ENCODE measurements at places on chromosomes 12 and 14.
A peak's percentile ranks its signal among the peaks of the same experiment; 100 is the strongest.

GRCh38 chr12:32366714-32367113, 32.6 kb upstream of the FGD4 start:
- H3K36me3 ChIP-seq: no peaks in the 10 kb centered on the region
- H3K4me1 ChIP-seq: no peaks in the 10 kb centered on the region
- DNase-seq: no peak
- no peak overlapping the region for H3K4me3 ChIP-seq
- H3K27ac ChIP-seq: no peak overlapping the region

DNA sequence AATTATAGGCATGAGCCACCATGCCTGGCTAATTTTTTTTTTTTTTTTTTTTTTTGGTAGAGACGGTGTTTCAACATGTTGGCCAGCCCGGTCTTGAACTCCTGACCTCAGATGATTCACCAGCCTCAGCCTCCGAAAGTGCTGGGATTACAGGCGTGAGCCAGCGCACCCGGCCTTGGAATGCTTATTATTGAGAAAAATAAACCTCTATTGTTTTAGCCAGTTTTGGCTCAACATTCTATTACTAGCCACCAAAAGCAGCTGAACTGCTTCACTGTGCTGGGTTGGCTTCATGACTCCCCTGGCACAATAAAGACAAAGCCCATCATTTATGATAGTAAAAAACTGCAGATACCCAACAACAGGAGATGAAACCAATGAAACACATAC, 93.5 kb upstream of the CEP83 start:
- no peaks in the 10 kb centered on the region for H3K4me1 ChIP-seq
- no peak for DNase-seq
- no peak overlapping the region for H3K4me3 ChIP-seq
- peaks cover 2% of the 10 kb centered on the region for H3K36me3 ChIP-seq

DNA sequence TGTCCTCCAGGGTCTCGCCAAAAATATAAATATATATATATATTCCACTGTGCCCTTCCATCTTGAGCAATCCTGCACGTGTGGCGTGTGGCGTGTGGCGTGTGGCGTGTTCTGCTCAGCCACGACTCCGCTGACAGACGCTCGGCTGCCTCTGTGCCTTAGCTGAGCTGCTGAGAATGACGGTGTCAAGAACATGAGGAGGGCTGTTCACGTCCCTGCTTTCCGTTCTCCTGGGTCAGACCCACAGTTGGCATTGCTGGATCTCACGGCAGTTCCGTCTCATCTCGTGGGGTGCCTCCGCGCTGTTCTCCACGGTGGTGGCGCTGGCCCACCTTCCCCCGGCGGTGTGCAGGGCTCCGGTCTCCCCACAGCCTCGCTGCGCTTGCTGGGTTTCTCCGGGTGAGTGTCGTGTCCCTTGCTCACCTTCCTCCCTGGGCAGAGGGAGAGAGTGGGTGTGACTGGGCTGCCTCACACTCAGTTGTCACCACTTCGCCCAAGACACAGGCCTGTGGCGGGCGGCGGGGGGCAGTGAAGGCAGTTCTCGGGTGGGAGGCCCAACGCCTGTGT, 9.4 kb downstream of the GPR132 start:
- peaks cover 21% of the 10 kb centered on the region for H3K36me3 ChIP-seq
- H3K4me1 ChIP-seq: peaks cover 37% of the 10 kb centered on the region
- no peaks in the 10 kb centered on the region for H3K27me3 ChIP-seq

DNA sequence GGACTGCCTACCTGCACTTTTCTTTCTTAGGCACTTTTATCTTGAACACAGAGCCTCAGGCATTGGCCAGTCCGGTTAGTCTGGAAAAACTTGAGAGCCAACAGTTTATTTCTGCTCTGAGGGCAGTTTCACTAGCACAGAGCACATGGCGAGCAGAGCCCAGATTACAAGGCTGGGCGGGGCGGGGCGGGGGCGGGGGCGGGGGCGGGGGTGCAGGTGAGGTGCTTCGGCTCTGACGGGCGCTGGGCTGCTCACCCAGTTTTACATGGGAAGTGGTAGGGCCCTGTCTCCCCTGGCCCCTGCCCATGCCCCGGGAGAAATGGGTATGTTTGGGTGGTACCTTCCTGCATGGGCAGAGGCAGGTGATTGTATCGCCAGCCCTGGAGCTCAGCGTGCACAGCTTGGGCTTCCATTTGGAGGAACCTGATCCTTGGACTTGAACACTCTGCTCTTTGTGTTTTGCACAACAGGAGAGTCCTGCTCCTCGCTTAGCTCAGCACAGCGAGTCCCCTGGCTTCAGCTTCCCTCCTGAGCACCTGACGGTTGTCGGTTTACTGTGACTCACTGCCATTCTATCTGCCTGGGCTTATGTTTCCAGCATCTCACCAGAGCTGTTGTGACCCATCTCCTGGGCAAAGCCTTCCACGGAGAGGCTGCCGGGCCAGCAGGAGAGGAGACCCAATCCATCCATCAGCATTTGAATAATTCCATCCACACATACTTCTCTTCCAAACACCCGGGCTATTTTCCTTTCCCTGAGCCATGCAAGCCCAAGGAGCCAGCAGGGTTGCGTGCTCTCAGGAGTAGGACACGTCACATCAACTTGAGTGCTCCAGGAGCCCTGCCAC, 108.5 kb downstream of the ARF6 start:
- peaks cover 2% of the 10 kb centered on the region for H3K36me3 ChIP-seq
- peak overlapping the region; percentile 98 for H3K27ac ChIP-seq
- H3K27me3 ChIP-seq: no peaks in the 10 kb centered on the region

GRCh38 chr14:101719708-101720107, 41.8 kb upstream of the PPP2R5C start:
- no peaks in the 10 kb centered on the region for H3K27me3 ChIP-seq
- no peak overlapping the region for H3K4me3 ChIP-seq
- H3K4me1 ChIP-seq: peaks cover 22% of the 10 kb centered on the region
- no peak overlapping the region for H3K27ac ChIP-seq

GRCh38 chr12:16857456-16857923, 251.5 kb upstream of the LMO3 start:
- DNase-seq: no peak
- H3K27ac ChIP-seq: no peak overlapping the region
- H3K36me3 ChIP-seq: no peaks in the 10 kb centered on the region

GRCh38 chr14:58216544-58216943, 16.6 kb downstream of the ACTR10 start:
- no peaks in the 10 kb centered on the region for H3K27me3 ChIP-seq
- H3K27ac ChIP-seq: no peak overlapping the region
- no peak for DNase-seq
- no peaks in the 10 kb centered on the region for H3K4me1 ChIP-seq
- peaks cover 15% of the 10 kb centered on the region for H3K36me3 ChIP-seq
- H3K4me3 ChIP-seq: no peak overlapping the region

DNA sequence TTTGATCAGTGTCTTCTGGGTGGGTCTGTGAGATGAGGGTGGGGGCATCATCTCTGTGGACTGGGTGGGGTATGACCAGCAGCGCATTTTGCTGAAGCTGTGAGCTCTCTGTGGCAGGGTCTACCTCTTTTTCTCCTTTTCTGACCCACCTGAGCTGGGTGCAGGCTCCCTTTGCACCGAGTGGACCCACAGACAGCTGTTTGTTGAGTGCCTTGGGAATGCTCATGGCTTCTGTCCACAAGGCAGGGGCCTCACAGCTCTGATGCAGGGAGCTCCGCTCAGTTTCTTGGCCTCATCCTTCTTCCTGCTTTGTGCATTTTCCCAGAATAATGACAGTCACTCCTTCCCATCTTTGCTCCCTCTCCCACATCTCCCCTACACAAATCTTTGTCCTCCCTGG, 380.6 kb downstream of the DPF3 start:
- H3K4me3 ChIP-seq: no peak overlapping the region
- no peaks in the 10 kb centered on the region for H3K36me3 ChIP-seq
- peaks cover 19% of the 10 kb centered on the region for H3K4me1 ChIP-seq
- H3K27ac ChIP-seq: no peak overlapping the region

DNA sequence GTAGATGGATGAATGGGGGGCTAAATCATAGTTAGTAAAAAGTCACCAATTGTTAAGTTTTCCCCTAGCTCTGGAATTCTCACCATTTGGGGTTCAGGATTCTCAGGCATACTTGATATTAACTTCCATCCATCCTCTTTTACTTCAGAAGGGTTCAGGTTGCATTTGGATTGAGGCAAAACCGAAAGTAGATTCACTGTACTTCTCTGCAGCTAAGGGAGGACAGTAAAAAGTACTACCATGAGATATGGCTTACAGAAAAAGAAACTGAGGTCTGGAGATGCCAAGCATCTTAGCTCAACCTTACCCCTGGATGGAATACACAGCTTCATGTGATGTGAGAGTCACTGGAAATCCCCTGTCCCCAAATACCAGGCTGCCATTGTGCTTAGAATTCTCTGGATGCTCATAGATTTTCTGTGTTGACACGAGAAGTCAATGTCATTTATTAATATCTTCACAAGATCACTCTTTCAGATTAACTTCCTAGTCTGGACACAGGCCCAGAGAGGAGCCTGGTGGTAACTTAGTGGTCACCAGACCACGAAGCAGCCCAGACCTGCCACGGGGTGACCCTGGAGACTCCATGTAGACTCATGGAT, 87.1 kb downstream of the SSPN start:
- H3K27me3 ChIP-seq: no peaks in the 10 kb centered on the region
- no peaks in the 10 kb centered on the region for H3K36me3 ChIP-seq
- H3K4me3 ChIP-seq: no peak overlapping the region
- H3K4me1 ChIP-seq: peaks cover 3% of the 10 kb centered on the region
- no peak overlapping the region for H3K27ac ChIP-seq
- no peak for DNase-seq

All from activated naive CD8-positive, alpha-beta T cell treated with anti-CD3 and anti-CD28 coated beads for 36 hours (primary cell).